ENCODE measurements at places on chromosomes 12 and 14.

GRCh38 chr12:130434560-130434959, 96.9 kb downstream of the PIWIL1 start:
- DNase-seq = no peak

- DNase-seq = peak; percentile 62
Measured at GRCh38 chr12:9651265-9651729, 18.2 kb upstream of the CLEC2D start.

DNA sequence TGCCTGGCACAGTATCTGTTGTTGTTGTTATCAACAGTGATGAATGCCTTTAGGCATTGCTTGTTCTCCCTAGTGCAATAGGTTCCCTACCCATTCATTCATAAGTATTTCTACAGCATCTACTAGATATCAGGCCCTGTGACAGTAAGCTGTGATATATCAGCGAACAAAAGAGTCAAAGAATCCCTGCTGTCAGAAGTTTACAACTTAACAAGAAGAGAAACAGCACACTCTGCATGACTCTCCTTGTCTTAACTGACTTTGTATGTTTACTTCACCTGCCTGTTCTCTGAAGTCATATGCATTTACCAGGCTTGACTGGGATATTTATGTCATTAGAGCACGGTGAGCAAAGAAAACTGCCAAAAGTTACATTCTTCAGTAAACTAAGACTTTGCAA, 452.2 kb upstream of the RPL10L start:
- no peak for DNase-seq

DNA sequence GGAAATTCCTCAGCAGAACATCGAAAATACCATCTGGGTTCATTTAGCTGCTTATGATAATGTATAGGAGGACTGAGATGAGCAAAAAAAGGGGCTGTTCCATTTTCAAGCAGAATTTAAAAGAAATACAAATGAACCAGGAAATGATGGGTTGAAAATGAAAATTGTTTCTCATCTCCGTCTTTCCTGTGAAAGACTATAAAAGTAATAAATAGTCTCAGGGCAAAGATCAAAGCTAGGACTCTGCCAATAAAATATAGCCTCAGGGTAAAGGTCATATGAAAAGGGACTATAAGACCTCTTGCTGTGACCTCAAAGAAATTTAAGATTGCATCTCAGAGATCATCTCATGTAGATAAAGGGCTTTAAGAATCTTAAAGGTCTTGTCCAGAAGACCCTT, 478.0 kb downstream of the BTG1 start:
- DNase-seq = no peak

DNA sequence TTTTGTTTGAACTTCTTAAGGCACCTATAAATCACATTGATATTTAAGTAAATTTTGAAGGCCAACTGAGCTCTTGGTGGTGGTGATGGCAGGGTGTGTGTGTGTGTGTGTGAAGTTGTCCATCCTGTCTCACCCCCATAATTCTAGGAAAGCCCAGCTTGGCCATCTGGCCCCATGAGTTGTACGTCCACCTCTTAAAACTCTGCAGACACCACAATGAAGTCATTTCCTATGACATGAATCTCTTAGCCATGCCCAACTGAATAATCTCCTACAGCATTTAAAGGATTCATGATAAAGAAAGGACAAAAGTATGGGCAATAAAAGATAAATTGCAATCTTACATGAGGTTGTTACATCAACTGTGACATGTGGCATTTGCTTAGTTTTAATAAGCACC, 123.4 kb downstream of the TTC7B start:
- no peak for DNase-seq

DNA sequence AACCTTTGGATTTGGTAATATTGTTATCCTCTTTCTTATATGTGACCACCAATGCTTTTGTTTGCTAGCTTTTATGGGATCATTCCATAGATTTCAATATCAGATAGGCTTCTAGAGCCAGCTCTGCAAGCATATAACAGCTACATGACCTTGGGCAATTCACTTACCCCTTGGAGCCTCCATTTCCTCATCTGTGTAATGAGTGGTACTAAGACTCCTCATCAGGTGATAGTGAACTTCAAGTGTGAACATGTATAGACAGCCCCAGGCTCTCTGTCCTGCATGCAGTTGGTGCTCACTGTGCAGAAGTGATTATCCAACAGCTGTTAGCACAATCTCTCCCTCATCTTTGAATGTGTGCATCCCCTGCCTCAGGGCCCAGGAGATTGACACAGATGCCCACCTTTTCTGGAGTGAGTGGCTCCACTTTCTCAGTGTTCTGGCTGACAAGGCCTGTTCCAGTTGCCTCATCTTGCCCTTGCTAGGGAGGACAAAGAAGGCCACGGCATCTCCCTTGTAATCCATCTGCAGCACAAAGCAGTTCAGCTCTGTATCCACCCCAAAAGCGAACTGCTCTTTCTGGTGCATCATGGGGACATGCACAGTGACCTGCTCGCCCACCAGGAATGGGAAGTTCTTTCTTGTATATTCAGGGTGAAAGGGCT, 9.2 kb downstream of the SERPINA9 start:
- DNase-seq = no peak

- no peak for DNase-seq
Measured at GRCh38 chr12:9134981-9135628, 19.4 kb upstream of the A2M start.

- peak; percentile 75 for DNase-seq
Measured at GRCh38 chr12:104656921-104657320, 200.2 kb downstream of the CHST11 start.

- no peak for DNase-seq
Measured at GRCh38 chr14:23173031-23173430, 10.4 kb downstream of the SLC7A8 start.

DNA sequence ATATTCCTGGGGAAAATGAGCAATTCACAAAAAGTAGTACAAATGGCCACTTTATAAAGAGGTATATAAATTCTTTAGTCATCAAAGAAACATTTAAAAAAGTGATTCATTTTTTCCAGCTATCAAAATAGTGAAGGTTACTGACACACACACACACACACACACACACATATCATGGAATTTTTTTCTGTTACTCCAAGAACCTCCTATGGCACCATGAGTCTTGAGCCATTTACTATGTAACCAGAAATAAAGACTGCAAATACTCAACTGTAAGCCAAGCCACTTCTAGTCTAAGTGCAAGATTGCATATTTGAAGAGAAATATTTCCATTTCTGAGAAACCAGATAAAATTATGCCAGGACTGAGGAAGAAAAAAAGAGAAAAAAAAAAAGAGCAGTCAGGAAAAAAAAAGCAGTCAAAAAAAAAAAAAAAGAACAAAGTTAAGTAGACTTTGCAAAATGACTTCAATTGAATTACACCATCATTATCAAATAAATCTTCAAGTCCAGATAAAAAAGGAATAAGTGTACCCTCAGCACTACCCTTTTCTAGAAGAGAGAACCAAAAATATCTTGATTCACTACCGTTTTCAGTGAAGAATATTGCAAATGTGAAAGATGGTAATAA, 275.7 kb downstream of the DAD1 start:
- DNase-seq = no peak

DNA sequence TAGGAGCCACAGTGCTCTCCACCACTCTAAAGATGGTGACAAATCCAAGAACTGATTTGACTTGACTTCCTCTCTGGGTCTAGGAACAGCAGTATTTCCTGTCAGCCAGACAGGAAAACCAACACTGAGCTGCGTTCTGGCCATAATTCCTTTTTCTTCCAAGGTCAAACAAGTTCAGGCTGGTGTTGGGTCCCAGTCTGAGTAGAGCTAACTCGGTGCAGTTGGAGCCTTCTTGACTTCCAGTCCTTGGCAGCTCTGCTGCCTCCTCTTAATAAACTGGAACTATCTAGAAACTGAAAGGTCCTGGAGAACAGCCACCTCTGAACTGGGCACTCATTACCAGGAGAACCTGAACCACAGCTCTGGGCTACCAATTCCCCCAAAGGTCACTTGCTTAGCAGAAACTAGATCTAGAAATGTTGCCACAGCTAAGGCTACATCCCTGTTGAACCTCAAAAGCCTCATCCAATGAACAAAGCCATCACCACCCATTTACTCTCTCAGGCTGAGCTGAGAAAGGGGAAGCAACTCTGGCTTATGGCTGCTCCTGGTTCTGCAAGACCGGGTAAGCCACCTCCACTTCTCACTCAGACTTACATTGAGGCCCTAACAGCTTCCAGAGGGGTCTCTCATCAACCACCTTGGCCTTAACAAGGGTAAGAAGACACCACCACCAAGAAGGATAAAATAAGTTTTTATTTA, 27.7 kb downstream of the MAX start:
- no peak for DNase-seq

GRCh38 chr12:46818642-46819041, 7.2 kb downstream of the SLC38A4 start:
- no peak for DNase-seq

DNA sequence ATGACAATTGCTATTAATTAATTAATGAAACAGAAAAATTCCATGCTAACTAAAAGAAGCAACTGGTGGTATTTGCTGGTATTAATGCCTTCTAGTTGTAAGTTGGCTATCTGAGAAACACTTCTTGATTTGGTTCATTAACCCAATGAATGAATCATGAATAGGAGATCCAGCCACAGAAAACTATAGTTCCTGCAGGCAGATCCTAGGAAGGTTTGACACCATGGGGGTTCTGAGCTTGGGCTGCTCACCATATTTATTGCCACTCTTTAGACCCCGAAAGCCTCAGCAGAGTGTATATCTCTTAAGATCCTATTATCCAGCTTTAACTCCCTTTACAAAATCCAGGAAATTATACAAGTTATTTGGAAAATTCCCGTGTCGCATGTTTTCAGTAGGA, 81.4 kb upstream of the REP15 start:
- DNase-seq = no peak

- peak; percentile 66 for DNase-seq
Measured at GRCh38 chr12:68521321-68521839, 89.3 kb upstream of the RAP1B start.

DNA sequence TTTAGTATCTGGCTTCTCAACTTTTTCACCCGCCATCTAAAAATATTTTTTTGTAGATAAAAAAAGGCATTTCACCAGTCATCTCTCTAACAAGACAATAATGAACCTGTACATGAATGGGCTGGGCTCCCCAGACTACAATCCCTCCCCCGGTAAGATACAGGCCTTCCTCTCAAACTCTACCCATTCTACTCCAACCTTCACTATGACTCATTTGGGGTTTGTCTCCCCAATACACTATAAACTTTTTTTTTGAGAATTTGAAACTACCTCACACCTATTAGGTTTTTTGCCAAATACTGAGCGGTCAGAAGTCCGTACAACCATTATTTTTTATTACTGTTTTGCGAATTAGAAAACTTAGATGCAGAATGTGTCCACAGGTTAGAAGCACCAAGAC, 784 bp downstream of the RPL6 start:
- DNase-seq = no peak

GRCh38 chr14:100994082-100994481, 90.6 kb upstream of the RTL1 start:
- no peak for DNase-seq

GRCh38 chr12:52741375-52742195, 35.6 kb downstream of the KRT76 start:
- DNase-seq = peak; percentile 1

DNA sequence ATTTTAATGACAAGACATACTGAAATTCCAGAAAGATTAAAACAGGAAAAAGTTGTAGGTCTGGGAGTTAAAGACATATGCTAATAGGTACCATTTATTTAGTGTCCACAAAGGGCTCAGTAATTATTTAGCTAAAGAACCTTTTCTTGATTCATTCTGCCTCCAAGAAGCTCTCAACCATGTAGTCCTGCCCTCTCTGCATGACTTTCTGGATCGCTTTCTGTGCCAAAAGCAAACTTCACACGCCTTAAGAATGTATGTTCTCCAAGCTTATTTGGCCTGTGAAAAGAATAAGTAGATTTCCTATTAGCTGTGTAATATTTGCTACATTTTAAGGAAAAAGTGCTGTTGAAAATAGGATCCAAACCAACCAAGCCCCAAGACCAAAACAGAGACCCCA, 291.7 kb downstream of the C12orf75 start:
- DNase-seq = no peak

All from AG09309 (cell line).